ENCODE measurements at places on chromosomes 11 and 22.
A peak's percentile ranks its signal among the peaks of the same experiment; 100 is the strongest.

GRCh38 chr22:39727541-39727940 is 157.0 kb downstream of the CACNA1I start:
- DNase-seq = no peak

DNA sequence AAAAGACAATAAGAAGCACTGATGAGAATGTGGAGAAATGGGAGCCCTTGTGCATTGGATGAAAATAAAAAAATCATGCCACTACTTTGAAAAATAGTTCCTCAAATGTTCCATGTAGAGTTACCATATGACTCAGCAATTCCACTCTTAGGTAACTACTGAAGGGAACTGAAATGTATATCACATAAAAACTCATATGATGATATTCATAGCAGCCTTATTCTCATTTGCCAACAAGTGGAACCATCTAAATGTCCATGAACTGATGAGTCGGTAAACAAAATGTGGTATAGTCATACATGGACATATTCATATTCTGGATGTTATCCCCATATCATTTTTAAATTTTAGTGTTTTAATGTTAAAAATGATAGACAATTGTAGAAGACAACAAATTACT is 3.5 kb downstream of the KRTAP5-9 start:
- no peak for DNase-seq

GRCh38 chr11:15195454-15196200 is 80.9 kb downstream of the INSC start:
- no peak for DNase-seq

DNA sequence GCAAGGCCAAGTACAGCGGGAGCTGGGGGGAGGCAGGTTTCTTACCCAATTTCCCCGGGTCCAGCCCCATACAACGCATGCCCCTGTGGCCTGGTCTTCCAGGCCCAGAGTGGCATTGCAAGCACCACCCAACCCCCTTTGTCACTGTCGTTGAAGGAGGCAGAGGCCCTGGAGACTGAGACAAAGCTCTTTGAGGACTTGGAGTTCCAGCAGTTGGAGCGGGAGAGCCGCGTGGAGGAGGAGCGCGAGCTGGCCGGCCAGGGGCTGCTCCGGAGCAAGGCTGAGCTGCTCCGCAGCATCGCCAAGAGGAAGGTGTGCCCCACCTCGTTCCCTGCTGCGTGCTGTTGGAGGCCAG is 27.8 kb downstream of the PHLDB1 start:
- no peak for DNase-seq

GRCh38 chr22:27439131-27439530 is 362.4 kb downstream of the MN1 start:
- DNase-seq = no peak

- no peak for DNase-seq
These were observed 974.7 kb upstream of the CCDC90B start for GRCh38 chr11:84260862-84261261.

GRCh38 chr11:60377401-60378136 is 763 bp upstream of the MS4A7 start:
- DNase-seq = peak; percentile 73

GRCh38 chr22:49755631-49756001 is 72.1 kb downstream of the BRD1 start:
- DNase-seq = no peak

- DNase-seq = no peak
These were observed 294.7 kb upstream of the ZC3H12C start for GRCh38 chr11:109798521-109798920.

- DNase-seq = no peak
These were observed 20.1 kb upstream of the AQP11 start for GRCh38 chr11:77569676-77570070.

DNA sequence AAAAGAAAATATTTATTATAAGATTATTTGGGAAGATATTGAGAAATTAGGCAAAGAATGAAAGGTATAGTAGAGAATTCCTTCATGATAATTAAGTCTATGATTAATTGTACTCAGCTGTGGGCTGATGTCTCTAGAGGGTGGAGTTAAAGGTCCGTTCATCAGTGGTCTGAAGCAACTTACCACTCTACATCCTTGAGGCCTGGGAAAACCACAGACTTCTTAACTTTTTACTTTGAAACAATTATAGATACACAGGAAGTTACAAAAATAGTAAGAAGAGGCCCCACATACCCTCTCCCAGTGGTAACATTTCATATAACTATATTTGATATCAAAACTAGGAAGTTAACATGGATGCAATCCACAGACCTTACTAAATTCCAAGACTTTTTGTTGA is 167.0 kb upstream of the NECTIN1 start:
- DNase-seq = no peak

DNA sequence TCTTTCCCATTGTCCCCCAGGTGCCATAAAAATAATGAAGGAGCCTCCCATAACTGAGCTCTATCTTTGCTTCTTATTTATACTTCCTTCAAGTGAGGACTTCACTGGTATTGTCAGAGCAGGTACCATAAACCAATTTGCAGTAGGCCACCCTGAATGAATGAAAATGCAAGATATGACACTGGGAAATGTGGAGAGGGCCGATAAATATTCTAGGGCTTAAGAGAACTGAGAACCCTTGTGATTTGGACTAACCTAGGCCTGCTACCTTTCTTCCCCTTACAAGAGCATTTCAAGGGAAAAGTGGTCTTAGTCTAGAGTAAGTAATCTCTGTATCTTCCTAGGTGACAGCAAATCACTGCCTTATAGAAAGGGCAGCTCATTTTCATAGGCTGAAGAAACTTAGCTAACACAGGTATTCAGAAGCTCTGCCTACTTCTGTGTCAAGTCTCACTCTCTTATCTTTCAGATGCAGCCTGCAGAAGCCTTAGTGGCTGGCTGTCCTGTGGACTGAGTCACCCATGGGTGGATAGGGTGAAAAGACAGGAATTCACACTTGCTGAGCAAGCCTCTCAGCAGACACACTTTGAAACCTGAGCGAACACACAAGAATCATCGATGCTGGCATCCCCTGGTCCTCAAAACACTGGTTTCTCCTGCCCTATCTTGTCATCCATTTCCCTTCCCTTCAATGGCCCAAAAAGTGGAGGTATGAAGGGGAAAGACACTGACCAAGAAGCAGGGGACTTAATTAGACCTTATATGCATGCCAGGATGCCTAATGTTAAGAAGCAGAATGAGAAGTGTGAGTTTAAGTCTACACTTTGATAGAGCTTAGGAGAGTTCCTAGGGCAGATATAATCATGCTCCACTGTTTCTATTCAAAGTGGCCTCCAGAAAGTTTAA is 15.2 kb downstream of the NRIP3 start:
- no peak for DNase-seq

- no peak for DNase-seq
These were observed 23.9 kb upstream of the PANX2 start for GRCh38 chr22:50146439-50147238.

- no peak for DNase-seq
These were observed 15.9 kb downstream of the PTDSS2 start for GRCh38 chr11:465896-466530.

DNA sequence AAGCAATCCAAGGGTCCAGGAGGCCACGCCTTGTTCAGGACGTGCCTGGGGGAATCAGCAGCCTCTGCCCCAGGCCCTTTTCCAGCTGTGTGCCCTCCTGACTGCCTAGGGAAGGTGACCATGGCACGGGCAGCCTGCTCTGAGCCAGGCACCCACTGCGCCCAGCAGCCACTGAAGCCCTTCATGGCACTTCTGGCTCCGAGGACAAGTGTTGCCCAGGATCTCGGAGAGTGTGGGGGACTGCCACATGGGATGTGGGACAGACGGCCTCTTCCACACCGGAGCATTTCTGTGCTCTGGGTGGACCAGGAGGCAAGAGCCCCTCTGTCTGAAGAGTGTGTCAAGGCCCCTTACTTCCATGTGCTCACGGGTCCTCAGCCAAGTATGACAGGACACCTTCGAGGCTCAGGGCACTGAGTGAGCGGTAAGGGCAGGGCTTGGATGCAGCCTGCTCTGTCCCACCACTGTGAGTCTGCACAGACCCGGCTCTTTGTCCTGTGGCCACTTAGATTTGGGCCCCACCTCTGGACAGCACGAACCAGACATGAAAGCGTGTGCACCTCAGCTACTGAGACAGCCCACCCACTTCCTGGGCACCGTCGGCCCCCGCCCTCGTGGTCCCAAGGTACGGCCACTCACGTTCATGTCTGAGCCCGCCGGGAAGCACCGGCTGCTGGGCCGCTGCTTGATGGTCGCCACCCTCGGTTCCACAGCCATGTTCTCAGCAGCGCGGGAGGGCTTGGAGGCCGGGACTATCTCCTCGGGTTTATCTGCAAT is 93.6 kb downstream of the CTTN start:
- DNase-seq = no peak

DNA sequence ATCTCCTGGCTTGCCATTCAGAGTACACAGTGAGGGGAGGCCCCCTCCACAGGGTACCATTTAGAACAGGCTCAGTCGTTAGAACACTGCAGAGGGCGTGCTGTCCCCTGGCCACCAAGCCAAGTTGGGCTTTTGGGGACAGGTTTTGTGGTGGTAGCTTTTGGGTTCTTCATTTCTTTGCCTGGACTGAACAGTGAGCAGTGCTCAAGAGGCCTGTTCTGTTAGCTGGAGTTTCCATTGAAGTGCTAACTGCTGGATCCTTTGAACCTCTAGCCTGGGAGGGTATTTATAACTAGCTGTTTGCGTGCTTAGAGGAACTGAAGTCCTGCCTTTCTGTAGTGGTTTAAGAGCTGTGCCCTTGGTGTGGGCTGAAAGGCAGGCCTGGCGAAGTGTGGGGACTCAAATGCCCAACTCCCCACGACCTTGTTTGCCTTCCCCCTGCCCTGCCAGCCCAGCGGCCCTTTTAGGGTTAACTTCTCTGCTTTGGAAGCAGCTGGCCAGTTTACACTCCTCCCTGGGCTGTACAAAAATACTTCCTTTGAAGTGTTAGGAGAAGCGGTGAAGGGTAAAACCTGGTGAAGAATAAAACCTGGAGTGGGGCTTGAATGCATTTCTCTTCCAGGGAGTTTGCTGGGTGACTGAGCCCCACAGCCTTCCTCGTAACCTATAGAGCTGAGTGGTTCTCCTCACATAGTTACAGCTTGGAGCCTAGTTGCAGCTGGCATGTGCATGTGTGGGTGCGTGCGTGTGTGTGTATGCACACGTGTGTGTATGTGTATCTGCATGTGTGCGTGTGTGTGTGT is 34.6 kb downstream of the ZNRF3 start:
- no peak for DNase-seq

DNA sequence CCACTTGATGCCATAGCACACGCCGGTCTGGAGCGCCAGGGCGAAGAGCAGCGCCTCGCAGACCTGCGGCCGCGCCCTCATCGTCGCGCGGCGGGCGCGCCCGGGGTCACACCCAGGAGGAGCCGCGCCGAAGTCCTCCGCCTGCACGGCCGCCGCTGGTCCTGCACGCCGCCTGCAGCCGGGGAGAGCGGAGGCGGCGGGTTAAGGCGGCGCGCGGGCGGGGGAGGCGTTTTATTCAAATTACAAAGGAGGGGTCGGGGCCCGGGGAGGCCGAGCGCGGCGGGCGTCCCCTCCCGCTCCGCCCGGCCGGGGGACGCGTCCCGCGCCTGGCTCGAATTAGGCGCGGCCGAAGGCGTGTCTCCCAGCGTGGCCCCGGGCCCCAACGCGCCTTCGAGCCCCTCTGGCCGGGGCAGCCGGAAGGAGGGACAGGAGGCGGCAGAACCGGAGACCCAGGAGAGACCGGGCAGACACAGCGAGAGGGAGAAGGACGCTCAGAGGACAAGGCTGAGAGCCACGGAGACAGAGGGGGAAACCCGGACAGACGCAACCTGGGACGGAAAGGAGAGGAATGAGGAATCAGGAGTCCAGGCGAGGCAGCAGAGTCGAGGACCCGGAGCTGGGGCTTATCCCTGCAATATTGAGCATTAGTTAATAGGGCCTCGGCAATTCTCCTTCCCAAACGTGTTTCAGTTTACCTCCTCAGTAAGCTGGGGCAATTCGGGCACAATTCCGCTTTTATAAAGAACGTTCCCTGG is at the start of gene WNT11:
WNT11 (minus strand) TSS at position 176 of the 755 bp plus-strand sequence; CDS start at position 81, 95 bp downstream.
- no peak for DNase-seq

DNA sequence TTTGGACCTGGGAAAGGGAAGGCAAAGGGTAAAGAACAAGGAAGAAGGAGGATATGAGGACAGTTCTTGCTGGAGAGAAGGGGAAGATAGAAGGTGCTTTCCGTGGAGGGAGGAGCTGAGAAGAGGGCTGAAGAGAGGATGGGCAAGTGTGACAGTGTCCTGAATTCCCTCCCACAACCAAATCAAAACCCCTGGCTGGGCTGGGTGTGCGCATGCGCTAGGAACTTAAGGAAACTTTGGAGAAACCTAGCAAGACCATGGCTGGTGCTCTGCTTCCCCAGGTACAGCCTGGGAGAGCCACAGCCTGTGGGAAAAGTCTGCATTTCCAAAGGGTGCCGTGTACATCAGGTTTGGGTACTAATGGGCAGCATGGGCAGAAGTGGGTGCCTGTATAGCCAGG is 29.0 kb upstream of the FJX1 start:
- DNase-seq = no peak

DNA sequence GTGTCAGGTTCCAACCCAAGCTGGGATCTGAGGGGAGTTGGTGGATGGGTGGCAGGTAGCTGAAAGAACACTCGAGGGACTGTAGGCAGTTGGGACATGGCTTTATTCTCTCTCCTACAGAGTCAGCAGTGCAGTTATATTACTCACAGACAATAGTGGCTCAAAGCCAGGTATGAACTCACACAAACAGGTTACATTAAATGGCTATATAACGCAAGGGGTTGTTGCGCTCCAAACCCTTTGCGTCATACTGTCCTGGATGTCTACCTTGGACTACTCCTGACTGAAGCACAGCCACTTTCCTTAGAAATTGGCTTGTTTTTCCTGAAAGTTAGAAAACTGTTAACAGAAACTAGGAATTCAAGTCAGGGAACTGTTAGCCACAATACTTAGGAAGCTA is 66.4 kb upstream of the OR4B1 start:
- DNase-seq = no peak

DNA sequence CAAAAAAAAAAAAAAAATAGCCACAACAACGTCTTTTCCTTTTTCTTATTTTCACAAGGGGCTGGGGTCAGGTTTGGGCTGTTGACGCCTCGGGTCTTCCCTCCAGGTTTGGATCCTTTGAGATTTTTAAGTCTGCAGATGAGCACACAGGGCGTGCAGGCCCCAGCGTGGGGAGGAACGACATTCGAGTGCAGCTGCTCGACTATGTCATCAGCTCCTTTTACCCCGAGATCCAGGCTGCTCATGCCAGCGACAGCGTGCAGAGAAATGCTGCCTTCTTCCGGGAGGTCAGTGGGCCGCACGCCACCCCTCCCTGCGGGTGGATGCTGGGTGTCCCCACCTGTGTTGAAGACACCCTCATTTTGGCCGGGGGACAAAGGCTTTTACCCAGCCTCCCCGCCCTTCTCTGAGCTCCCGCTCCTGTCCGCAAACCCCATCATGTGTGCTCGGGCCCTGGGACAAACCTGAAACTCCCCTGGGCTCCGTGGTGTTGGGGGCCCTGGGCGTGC is 7.7 kb downstream of the SELENOO start:
- DNase-seq = no peak

GRCh38 chr11:1592628-1593027 is 5.5 kb downstream of the KRTAP5-2 start:
- no peak for DNase-seq

DNA sequence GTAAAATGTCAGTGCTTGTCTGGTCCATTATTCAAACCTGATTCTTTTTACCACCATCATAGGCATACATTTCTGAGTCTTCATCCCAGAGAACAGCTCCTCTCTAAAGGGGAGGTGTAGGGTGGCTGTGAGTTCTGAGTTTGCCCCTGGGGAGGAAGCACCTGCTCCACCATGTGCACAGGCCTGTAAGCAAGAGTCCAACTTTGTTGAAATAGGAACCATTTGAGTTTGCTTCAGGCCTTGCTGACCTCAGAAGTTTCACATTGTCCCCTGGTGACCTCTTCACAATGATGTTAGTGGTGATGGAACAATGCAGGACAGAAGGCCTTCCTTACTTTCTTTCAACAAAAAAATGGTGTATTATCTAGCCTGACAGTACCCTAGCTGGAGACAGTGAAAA is 54.6 kb upstream of the TOP3B start:
- peak; percentile 37 for DNase-seq
